Articular chondrocyte of knee joint (primary cell): ENCODE measurements at places on chromosomes 6 and 20. TPM values are rescaled to one million over a fixed set of nuclear protein-coding genes. Genes with fewer than 3 reads are reported as not detected.

The HS3ST5 gene
- not detected in 2 replicates for total RNA-seq

The OLIG3 gene
- not detected in 2 replicates for total RNA-seq

The ZBTB12 gene
- 1.3 and 1.9 TPM in 2 replicates for total RNA-seq

The ABHD16A gene
- 29.9 and 35.3 TPM in 2 replicates for total RNA-seq

The EGFL8 gene
- total RNA-seq = 0.86 and 1.7 TPM in 2 replicates

The SIRPB1 gene
- total RNA-seq = not detected in 2 replicates

The CTCFL gene
- total RNA-seq = not detected in 2 replicates

The PIM1 gene
- total RNA-seq = 10.5 and 11.9 TPM in 2 replicates

The PACRG gene
- 0.26 TPM in 1 of 2 replicates, not detected in the other for total RNA-seq

The TFAP2D gene
- not detected in 2 replicates for total RNA-seq

The CDK5RAP1 gene
- 15.3 and 16.2 TPM in 2 replicates for total RNA-seq

The ILRUN gene
- 36.2 and 41.3 TPM in 2 replicates for total RNA-seq

The OR12D1 gene
- not detected in 2 replicates for total RNA-seq

The GPLD1 gene
- total RNA-seq = 2.2 and 2.7 TPM in 2 replicates

The TNFRSF6B gene
- total RNA-seq = 2.9 and 5.4 TPM in 2 replicates

The GJA1 gene
- 737 and 974 TPM in 2 replicates for total RNA-seq

The TFAP2C gene
- total RNA-seq = under 0.01 TPM in 1 of 2 replicates, not detected in the other

The FILIP1 gene
- total RNA-seq = 0.97 and 2.0 TPM in 2 replicates

The LCA5 gene
- 11.5 and 14.6 TPM in 2 replicates for total RNA-seq

The CRISP3 gene
- total RNA-seq = not detected in 2 replicates

The ID4 gene
- 44.0 and 49.3 TPM in 2 replicates for total RNA-seq

The TTLL9 gene
- total RNA-seq = 0.11 and 0.26 TPM in 2 replicates

The CST7 gene
- total RNA-seq = not detected in 2 replicates

The OPN5 gene
- not detected in 2 replicates for total RNA-seq

The HLA-DPA1 gene
- total RNA-seq = 7.6 and 11.9 TPM in 2 replicates
